ENCODE measurements at places on chromosomes 6 and 20.

DNA sequence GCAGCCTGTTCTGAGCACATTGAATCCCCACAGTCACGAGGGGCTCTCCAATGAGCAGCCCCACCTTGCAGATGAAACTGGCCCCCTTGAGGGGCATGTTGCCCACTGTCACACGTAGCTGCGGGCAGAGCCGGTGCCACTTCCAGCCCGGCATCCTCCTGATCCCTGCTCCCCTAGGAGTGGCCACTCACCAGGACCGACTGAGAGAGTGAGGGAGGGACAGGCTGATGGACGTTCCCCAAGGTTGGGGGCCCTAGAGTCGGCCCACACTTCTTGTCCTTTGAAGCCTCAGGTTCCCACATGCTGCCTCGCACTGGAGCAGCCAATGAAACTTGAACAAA, 10.5 kb downstream of the ENTPD6 start:
- no peak for DNase-seq

DNA sequence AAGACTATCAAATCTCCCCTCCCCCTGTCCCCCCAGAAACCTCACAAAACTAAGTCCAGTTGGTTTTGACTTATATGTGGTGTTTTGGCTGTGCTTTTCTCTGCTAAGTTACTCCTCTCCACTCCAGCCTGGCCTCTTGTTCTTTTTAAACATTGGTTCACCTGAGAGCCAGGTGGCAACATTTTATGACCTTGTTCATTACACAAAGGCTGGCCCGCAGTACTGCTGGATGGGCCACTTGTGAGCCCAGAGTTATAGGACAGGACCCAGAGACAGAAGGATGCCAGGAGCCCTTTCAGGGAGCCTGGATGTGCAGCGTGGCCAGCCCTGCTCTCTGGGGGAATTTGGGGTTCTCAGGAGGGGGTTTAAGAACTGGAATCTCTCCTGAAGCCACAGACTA, 90.0 kb downstream of the RAMACL start:
- DNase-seq, result no peak

- no peak for DNase-seq
Observed at GRCh38 chr6:133748628-133749027, 140.3 kb upstream of the TCF21 start.

GRCh38 chr6:124090491-124090890, 286.8 kb downstream of the NKAIN2 start:
- DNase-seq, result no peak

DNA sequence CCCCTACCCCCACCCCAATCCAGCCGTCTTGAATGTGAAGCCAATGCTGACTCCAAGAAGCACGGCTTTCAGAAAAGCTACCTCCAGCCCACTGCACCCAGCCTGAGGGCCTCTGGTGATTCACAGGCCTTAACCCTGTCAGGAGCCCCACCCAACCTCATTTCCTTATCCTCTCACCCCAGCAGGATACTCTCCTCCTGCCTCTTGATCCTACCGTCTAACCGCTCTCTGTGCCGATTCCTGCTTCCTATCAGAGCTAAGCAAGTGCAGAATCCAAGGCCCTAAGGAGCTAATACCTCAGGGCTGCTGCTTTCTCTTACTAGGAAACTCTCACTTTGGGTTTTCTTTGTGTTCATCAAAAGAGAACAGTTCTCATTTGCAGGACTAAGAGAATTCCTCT, 47.2 kb downstream of the TRERF1 start:
- no peak for DNase-seq

- DNase-seq, result no peak
Observed at GRCh38 chr20:53023732-53024520, 51.8 kb downstream of the TSHZ2 start.

DNA sequence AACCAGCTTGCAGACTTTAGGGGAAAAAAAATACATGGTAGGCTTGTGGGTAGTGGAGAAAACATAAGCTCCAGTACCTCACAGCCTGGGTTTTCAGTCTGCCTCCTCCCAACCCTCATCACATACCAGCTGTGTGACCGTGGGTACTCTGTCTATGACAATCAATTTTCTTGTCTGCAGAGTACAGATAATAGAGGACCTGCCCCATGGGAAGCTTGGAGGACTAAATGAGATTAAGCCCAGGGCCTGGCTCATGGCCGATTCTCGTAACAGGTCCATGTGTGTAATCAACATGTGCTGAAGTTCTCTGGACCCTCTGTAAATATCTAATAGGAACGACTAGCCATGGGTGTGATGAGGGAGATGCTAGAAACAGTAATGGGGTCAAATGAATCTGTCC, 34.0 kb downstream of the NT5E start:
- no peak for DNase-seq

DNA sequence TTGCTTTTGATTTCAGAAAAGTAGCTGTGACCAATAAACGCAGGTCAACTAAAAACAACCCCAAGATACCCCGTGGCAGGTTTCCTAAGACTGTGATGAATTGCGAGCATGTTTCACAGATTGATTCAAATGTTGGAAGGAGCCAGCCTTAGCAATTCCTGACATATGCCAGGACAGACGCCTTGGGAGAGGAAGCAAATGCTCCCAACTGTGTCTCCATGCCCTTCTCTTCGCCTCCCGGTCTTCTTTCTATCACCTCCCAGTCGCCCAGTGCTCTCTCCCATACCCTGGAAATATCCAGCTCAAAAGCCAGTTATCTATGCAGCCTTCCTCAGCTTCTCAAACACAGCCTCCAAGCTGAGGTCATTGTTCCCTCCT, 32.0 kb downstream of the KIAA0319 start:
- DNase-seq, result no peak

GRCh38 chr20:10781526-10781925, 107.7 kb upstream of the JAG1 start:
- DNase-seq, result no peak

GRCh38 chr6:108675226-108676200, 114.8 kb downstream of the FOXO3 start:
- DNase-seq, result no peak

DNA sequence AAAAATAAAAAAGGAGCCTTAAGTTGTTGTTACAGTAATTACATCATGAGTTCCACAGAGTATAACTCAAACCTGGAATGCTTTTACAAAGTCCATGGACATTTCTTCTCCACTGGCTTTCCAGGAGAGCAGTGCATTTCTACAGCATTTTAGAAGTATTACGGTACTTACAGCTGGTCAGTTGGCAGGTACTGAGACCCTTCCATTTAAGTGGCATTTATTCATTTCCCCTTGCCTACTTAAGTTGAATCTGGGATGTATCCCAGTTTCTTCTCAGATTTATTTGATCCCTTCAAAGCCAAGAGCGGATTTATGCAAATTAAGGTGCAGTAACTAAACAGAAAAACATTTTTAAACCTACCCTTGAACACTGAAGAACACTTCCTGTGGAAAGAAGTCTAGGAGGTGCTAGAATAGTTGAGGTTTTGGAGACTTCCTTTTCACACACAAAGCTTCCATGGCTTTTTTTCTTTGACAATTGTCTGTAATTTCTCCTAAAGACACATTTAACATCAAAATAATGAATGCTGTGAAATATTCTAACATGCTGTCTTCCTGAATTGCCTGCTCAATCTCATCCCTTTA, 3.4 kb downstream of the PRDM13 start:
- no peak for DNase-seq

GRCh38 chr6:137283940-137284810, 65.0 kb upstream of the IFNGR1 start:
- DNase-seq, result no peak

All from HuH-7.5 (cell line).